ENCODE measurements at places on chromosomes 1 and 21.

- no peak for DNase-seq
Observed at GRCh38 chr1:236311040-236311439, 29.3 kb upstream of the ERO1B start.

DNA sequence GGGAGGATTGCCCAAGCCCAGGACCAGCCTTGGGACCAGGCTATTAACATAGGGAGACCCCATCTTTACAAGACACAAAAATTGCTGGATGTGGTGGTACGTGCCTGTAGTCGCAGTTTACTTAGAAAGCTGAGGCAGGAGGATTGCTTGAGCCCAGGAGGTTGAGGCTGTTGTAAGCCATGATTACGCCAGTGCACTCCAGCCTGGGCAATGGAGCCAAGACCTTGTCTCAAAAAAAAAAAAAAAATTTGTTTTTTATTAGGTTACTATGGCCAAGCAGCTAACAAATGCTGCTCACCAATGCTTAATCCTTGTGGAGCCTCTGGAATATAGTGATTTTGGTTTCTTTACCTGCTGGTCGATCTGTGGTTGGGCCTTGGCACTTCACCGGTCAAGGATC, 8.8 kb downstream of the ARID1A start:
- DNase-seq, result no peak

DNA sequence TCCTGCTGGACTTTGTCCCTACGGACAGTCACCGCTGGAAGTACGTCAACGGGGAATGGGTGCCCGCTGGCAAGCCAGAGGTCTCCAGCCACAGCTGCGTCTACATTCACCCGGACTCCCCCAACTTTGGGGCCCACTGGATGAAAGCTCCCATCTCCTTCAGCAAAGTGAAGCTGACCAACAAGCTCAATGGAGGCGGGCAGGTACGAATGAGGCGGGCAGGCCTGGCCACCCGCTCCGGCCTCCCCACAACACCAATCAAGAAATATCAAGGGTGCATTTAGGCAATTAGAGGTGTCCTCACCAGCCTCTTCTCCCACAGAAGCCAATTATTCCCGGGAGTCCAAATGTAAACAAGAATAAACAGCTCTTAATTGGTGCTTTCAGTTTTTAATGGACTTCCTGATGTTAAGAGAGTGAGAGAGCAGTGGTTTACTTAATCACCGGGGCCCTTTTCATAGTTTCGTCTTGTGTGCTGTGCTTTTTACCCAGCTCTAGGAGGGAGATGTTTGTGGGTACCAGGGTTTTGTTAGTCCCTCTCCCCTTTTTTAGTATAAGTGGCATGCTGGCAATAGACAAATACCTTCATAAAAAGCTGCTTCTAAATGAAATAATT, 10.7 kb downstream of the TBX19 start:
- DNase-seq, result no peak

- no peak for DNase-seq
Observed at GRCh38 chr1:48611841-48612240, 139.8 kb upstream of the SPATA6 start.

- peak; percentile 75 for DNase-seq
Observed at GRCh38 chr21:45698493-45699184, 55.1 kb downstream of the PCBP3 start.

DNA sequence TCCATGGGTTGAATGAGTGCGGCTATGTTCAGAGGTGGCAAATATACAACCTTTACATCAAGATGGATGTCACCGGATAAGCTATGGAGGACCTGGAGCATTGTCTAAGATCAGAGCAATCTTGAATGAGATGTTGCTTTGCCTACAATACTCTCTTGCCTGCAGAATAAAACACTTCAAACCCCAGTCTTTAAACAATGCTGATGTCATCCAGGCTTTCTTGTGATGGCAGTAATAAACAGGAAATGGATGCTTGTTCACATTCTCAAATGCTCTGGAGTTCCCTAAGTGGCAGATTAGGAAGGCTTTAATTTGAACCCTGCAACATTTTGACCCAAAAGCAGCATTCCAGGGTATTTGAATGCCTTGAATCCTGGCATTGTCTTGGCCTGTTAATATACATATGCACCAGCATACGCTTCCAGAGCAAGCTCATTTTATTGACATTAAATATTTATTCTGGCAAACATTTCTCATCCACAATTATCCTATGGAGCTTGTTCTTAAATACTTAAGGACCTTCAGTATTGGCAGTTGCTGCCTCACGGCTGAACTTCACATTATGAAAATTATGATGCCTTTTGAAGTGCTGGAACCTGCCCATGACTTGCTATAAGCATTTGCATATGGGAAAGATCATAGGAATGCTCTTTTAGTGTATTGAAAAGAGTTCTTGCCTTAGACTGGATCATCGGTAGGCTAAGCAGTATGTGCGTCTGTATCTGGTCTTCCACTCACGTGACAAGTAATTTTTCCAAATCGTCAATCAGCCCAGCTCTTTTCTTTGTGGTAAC, 422.7 kb downstream of the SIPA1L2 start:
- DNase-seq, result no peak

DNA sequence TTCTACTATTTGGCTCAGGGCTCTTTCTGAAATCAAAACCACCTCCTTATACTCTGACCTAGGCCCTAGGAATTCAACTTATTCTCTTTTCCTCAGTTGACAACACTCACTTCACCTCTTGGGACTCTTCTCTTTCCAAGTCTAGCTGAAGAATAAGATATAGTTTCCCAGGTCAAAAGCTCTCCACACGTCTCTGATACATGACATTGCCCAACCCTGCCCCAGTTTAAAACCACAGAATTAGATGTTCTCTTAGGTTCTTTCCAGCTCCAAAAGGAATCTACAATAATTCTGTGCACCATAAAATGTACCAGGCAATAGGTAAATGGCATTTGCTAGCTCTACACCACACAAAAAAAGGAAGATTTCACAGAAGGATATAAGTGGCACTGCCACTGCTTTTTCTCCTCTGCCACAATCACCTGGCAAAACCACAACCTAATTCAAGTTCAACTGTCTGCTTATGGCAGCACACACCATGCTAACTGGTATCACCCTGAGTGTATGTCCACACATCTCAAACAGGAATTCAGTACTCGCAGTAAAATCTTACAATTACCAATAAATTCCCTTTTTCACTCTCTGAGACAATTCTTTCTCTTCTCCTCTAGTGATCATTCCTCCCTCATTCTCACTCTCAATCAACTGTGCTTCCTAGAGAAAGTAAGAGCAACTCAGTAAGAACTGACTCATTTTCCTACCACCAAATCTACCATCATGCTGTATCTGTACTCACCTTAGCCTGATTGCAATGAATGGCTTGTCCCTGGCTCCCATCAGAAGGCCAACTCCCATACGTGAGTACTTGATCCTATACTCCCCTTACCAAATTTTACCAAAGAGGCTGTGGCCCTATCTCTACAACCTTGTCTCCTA, 27.3 kb downstream of the ZBTB8OS start:
- DNase-seq, result no peak
